ENCODE measurements at places on chromosomes 3 and 15.

DNA sequence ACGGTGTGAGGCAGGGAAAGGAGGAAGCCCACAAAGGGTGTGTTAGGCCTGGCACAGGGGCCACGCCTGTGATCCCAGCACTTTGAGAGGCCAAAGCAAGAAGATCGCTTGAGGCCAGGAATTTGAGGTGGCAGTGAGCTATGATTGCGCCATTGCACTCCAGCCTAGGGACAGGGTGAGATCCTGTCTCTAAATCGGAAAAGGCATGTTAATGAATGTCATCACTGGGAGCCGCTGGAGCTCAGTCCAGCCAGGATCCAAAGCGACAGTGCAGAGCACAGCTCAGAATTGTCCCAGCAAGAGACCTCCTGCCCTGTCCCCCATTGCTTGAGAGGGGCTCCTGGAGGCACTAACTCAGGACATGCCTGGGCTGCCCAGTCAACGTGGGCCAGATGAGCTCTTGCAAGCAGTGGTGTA lies 15.0 kb upstream of the FBLN2 start:
- DNase-seq, result no peak

GRCh38 chr15:66129586-66129985 lies 124.0 kb downstream of the MEGF11 start:
- DNase-seq, result no peak

DNA sequence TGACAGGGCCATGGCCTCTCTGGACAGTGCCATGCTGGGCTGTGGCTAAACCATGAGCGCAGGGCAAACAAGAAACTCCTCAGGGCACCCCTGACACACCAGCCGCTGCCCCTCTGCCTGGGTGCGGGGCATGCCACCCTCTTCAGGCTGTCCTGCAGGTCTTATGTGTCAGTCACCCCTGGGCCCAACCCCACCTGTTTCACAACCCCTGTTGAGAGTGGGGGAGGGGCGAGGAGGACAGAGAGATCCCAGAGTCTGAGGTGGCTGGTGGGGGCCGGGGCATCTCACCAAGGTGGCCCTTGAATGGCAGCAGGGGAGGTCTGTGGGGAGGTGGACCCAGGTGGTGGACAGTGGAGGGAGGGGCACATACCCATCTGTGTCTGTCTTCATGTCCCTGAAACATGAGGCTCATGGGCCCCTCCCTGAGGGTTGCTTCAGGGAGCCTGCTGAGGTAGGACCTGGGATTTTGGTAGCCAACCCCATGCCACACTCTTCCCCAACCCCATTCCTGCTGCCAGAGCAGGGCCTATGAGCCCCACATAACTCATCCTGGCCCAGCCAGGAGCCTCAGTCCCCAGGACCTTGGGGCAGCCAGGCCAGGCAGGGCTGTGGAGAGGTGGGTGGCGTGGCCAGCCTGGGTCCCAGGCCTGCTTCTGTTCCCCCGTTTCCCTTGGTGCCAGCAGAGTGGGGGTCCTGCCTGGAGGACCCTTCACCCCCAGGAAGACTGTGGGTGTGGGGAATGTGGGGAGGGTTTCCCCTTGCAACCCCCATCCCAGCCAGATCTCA lies 1.7 kb upstream of the STAB1 start:
- DNase-seq, result no peak

- DNase-seq, result no peak
These were observed 27.6 kb downstream of the ZNF860 start for GRCh38 chr3:32009101-32009500.

Data from stimulated activated CD4-positive, alpha-beta T cell treated with anti-CD3 and anti-CD28 coated beads, Interleukin-12 subunit alpha, Interleukin-12 subunit beta, amount 100 ng/mL, for 4 hours (primary cell).